NCI-H1092 (cell line): ENCODE measurements at places on chromosomes 2 and 18.

DNA sequence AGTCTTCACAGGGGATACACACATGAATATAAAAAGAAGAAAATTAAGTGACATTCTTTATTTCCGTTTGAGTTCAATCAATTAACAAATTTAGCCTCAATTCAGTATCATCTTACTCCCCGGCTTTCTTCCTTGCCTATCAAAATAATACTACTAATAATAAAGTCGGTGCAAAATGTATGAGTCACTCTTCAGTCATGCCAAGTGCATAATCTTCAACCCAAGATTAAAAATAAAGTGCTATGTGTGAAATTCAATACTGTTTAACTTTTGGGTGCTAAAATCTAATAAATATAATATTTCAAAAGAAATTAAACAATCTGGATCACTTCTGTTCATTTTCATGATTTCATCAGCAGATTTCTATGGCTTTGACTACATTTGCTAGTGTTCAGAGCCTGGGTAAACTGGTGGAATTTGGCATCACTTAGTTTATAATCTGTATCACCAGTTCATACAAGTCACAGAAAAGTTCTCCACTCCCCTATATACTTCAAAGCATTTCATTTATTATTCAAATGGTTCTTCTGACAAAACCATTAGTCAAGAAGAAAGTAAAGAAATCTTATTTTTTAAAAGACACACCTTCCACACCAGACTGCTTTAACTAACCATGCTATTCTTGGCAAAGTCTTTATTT lies 183.6 kb downstream of the THADA start:
- no peak for DNase-seq

- no peak for DNase-seq
Observed at GRCh38 chr2:156592809-156593593, 156.8 kb downstream of the GPD2 start.

- DNase-seq, result no peak
Observed at GRCh38 chr2:171171808-171172207, 11.1 kb upstream of the TLK1 start.

DNA sequence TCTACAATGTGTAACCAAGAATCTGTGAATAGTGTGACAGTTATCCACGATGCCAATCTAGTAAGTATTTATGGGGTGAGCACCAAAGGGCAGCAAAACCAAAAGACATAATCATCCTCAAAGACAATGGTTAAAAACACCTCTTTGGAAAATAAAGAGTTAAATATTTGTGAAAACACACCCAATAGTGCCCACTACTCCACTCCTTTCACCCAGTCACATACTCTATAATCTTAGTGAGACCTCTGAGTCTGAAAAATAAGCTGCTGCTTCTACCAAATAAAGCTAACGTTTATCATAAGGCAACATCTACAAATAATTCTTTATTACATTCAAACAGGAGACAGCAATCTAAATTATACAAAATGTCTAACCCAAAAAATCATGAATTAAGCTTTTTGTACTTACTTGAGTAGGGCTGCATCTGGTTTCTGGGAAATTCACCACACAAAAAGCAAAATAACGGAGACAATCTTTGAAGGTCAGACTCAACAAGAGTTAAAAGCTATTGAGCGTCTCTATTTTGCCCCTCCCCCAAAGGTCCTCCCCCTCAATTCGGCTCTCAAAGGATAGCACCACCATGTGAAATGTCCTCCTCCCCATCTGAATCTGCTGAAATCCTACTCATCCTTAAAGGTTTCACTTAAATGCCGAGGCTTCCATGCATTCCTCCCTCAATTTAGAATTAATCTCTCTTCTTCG lies 2.0 kb downstream of the RAPH1 start:
- no peak for DNase-seq

DNA sequence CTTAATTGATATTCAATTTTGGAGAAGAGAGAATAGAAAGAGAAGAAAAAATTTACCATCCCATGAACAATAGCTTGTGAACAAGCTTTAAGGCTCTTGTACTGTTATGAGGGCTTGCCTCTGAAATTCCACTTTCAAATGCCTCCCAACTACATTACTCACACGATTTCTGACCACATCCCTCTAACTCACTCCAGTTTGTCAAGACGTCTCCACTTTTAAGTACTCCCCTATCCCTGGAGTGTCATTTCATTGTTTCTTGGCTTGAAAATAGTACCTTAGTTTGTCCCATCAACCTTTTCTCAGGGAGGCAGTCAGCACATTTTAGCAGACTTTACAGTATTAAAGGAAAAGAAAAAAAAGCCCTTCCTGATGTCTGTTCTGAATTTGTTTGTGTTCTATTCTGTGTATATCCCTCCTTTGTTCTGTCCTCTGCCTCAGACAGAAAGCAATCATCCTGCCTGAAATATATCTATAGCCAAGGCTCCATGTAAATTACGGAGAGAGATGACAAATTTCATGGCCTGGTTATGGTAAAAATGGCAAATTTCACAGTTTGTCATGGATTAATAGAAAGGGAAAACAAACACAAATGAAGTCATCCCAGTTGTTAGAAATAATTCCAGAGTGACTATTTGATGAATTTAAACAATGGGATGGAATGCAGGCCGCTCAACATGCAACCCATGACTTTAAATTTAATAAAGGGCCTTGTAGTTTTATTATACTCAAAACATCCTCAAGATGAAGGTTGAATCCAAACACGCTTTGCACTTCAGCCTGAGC lies 228.8 kb downstream of the ETAA1 start:
- DNase-seq, result no peak

- DNase-seq, result no peak
Observed at GRCh38 chr2:119106301-119106897, 52.2 kb downstream of the C1QL2 start.

GRCh38 chr2:42424033-42424432 lies 63.0 kb upstream of the COX7A2L start:
- DNase-seq, result no peak

DNA sequence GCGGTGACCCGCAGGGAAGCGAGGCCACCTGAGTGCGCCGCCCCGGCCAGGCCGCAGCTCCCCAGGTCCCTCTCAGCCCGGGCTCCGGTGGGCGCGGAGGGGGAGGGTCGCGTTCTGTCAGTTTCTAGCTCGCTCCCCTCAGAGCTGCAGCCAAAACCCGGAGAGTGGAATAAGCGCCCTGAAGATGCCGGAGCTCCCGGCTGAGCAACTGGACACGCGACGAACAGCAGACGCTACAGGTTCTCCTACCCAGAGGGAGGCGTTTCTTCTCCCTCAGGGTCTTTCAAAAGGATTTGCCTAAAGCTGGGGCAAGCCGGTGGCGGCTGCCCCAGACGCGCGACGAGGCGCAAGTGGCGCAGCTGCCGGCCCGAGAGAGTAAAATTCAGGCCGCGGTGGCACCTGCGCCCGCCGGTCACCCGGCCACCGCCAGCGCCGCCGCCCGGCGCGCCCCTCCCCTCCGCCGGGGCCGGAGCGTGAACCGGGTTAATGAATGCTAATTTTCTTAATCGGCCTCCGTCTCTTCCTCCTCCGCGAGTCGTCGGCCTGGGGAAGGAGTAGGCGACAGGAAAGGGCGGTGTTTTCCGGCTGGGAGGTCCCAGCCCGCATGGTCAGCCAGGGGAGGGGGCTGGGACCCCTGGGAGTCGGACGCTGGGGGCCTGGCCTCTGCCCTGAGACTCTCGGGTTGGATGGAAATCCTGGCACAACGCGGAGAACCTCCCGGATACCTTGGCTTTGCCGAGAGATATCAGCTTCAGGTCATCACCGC lies 845 bp upstream of the CDC42EP3 start:
- peak; percentile 78 for DNase-seq

- no peak for DNase-seq
Observed at GRCh38 chr18:56987236-56987635, 159.7 kb upstream of the BOD1L2 start.

DNA sequence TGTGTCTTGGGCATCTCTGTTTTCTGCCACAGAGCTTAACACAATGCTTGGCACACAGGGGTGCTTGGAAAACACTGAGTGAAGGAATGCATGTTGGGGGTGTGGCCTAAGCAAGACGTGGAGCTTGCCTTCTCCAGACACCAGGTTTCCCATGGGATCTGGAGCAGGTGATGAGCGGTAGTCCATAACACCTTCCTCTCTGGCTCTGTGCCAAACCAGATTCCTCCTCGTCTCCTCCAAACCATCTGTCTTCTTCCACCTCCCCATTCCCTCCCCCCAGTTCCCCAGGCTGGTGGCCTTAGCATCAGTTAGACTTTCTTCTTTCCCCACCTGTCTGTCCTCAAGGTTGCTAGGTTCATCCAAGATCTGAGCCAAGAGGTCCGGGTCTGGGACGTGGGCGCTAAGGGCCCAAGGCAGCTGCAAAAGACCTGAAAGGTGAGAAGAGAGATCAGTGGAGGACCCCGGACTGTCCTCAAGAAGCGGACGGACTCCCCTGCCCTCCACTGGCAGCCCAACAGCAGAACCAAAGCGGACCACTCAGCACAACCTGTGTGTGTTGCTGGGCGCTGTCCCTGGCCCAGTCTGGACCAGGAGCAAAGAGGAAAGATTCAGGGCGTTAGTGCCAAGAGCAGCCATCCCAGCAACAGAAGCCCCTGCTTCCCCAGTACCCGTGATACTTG lies 1.2 kb upstream of the ITM2C start:
- no peak for DNase-seq

DNA sequence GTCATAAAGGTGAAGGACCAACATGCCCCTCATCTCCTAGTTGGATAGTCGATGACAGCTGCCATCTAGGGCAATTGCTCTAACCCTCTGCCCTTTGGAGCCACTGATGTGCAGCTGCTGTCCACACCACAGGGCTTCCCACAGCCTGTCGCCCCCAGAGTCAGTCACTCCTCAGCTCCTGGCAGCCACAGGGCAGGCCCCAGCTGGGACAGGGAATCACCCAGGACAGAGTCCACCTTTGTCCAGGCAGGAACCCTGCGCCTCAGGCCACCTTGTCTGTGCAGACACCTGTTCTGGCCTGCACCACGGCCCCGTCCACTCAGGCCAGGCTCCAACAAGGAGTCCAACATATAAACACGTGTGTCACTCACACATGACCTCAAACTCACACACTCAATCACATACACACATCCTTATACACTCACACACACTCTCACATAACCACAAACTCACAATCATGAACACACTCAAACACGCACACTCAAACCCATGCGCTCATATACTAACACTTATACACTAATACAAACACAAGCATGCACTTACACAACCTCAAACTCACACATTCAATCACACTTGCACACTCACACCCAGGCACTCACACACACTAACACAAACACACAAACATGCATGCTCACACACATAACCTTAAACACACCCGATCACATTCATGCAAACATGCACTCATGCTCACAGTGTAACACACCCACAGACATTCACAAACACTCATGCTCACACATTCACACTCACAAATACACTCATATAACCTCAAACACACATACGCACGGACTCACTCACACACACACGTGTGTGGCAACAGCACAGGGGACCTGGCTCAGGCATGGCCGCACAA lies 29.7 kb downstream of the HDAC4 start:
- no peak for DNase-seq

DNA sequence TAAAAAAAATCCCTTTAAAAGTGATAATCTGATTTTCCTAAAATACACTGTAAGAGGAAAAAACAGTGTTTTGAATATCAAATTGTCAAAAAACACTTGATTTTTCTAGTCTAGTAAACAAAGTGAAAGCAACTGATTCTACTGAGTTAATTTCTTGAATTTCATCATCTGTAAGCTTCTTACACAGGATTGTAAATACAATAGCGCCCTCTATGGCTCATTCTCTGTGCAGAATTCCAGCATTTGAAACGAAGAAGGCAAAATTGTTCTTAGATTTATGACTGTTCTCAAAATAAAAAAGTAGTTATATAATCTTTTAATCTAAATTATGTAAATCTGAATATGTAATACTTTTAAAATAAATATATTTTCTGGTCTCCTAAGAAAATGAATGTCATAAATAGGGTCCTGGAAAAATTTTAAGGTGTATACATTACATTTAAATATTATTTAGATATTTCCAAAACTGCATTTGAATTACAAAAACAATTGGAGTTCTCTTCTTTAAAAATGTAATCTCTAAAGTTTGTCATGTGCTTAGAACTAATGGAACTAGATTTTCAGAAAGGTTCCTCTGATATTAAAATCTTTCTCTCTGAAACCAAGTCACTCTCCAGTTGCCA lies 176.9 kb upstream of the MC4R start:
- peak; percentile 81 for DNase-seq

DNA sequence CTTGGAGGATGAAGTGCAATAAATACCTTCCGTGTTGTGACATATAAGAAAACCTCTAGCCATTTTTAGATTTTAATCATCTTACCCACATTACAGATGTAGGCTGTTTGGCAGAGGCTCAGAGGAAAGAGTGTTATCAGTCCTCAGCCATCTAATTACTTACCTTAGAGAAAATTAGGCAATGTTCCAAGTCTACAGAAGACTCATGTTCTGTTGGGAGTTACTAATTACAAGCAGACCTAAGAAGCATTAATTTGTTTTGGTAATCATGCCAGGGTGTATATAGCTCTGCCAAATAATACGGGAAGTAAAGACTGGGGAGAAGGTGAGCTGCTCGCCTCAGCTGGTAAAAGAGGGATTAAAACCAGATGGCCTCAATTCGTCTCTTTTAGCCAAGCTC lies 125.8 kb upstream of the PGAP1 start:
- no peak for DNase-seq

- no peak for DNase-seq
Observed at GRCh38 chr2:112343827-112344585, 68.6 kb downstream of the ZC3H6 start.

- no peak for DNase-seq
Observed at GRCh38 chr2:54512663-54513362, 56.7 kb downstream of the SPTBN1 start.

GRCh38 chr2:137185378-137186078 lies 420.2 kb downstream of the THSD7B start:
- DNase-seq, result no peak

DNA sequence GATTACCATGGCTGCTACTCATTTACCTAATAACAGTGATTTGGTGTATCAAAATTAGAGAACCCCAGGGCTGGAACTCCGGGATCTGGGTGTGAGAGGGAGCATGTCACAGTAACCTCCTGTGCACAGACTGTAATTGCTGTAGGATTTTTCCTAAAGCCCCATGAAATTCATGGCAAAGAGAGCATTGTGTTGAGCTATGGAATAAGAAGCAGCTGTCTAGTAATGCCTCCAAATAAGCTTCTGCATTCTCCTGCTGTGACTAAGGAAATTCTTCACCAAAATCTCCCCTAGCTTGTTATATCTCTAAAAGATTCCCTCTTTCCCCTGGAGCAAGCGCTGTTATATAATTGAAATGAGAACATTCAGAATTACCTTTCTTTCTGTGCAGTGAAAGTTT lies 158.1 kb upstream of the SPATS2L start:
- DNase-seq, result no peak

DNA sequence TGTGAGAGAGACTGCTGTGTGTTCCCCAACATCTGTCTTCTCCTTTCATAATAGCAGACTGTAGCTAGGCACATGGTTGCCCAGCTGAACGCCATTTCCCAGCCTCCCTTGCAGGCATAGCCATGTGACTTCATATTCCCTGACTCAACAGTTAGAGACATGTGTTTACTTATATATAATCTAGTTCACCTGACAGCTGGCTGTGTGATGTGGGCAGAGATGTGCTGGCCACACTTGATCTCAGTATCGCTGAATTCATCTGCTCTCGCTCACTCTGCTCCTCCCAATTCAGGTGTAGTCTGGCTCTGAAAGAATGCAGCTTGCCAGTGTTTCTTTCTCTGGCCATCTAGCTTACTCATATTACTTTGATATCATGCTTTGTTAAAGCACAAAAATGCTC lies 52.3 kb upstream of the SEC11C start:
- DNase-seq, result no peak
